ENCODE measurements at places on chromosomes 13 and 19.

- peak; percentile 37 for DNase-seq
Measured at GRCh38 chr13:97223711-97224541, 1.8 kb downstream of the MBNL2 start.

DNA sequence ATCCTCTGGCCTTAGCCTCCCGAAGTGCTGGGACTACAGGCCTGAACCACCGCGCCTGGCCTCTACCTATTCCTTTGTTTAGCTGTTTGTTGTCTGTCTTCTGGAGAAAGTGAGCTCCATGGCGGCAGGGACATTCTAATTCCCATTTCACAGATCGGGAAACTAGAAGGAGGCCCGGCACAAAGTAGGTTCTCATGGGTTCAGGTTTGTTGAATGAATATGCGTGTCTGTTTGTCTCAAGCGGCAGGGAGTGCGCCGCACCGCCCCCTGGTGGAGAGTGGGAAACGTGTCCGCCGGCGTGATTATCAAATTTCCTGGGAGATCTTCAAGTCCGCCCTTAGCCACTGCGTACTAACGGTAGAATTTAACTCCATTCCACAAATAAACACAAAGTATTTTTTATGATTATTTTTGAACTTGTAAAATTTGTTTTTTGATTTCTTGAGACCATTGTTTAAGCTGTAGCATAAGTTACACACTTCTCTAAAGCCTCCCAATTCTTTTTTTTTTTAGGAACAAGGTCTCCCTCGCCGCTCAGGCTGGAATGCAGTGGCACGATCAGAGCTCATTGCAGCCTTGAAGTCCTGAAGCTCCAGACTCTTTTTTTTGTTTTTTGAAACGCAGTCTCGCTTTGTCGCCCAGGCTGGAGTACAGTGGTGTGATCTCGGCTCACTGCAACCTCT lies 8.9 kb upstream of the CCDC9 start:
- DNase-seq = peak; percentile 91

- peak; percentile 80 for DNase-seq
Measured at GRCh38 chr19:47032171-47032811, 12.7 kb downstream of the NPAS1 start.

DNA sequence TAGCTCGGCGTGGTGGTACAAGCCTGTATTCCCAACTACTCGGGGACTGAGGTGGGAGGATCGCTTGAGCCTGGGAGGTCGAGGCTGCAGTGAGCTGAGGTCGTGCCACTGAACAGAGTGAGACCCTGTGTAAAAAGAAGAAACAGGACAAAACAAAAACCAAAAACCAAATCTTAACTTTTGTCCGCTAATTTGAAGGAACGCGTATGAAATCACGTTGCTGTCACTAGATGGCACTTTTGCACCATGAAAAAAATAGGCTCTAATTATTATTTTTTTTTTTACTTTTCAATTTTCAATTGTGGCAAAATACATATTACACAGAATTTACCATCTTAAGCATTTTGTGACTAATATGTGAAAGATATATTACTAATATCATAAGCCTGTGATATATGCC lies 17.6 kb upstream of the ZNF835 start:
- no peak for DNase-seq

DNA sequence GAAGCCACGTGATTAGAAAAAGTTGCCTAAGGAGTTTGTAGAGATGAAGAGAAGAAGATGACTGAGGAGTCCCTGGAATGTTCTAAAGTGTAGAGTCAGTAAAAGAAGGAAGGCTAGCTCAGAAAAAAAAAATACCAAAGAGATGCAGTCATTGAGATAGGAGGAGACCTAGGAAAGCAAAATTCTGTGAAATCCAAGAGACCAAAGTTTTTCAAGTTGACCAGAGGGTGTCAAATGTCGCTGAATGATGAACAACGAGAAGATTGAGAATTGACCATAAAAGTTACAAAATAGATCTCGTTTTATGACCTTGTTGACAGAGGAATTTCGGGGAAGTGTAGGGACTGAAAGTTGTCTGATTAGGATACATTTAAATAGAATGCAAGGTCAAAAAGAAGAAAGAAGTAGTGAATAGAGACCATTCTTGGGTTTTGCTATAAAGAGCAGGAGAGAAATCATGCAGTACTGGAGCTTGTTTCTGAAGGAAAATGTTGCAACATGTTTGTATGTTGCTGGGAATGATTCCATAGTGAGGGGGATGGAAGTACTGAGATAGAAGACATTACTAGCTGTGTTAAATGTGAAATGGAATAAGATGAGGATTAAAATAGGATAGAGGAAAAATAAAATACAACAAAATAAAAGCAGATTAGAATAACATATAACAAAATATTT lies 30.2 kb upstream of the HTR2A start:
- no peak for DNase-seq

GRCh38 chr19:35777086-35777841 lies 1.9 kb downstream of the ARHGAP33 start:
- no peak for DNase-seq

- no peak for DNase-seq
Measured at GRCh38 chr13:33794576-33794975, 23.4 kb upstream of the RFC3 start.

DNA sequence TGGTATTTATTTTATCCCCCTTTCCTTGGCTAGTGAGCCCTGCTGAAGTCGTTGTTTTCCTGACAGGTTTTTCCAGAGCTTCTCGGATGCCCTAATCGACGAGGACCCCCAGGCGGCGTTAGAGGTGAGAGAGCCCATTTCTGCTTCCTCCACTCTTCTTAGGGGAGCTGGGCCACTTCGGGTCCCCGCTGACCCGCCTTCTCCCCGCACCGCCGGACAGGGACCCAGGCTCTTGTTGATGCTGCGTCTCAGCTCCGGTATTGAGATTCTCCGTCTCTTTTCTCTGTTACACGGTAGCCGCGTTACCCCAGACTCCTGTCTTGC lies 306 bp downstream of the SUGT1 start:
- no peak for DNase-seq

GRCh38 chr13:45691251-45691650 lies 10.9 kb upstream of the CBY2 start:
- DNase-seq = no peak

DNA sequence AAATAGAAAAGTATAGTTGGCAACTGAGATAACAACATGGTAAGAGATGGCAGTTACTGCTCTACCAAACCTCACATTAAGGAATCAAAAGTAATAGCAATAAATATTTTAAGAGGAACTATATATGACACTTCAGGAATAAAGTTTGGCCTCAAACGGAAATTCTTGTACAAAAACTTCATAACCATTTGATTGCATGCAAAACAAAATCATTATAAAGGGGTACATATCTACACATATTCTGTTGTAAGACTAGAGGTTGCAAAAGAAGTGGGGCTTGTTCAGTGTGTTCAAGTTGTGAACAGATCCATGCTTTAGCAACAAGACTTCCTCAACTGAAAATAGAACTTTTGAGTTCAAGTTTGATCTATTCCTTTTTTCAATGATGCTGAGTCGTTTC lies 133.5 kb upstream of the MIR17HG start:
- no peak for DNase-seq

- DNase-seq = peak; percentile 12
Measured at GRCh38 chr13:77714119-77714755, 16.8 kb downstream of the SLAIN1 start.

DNA sequence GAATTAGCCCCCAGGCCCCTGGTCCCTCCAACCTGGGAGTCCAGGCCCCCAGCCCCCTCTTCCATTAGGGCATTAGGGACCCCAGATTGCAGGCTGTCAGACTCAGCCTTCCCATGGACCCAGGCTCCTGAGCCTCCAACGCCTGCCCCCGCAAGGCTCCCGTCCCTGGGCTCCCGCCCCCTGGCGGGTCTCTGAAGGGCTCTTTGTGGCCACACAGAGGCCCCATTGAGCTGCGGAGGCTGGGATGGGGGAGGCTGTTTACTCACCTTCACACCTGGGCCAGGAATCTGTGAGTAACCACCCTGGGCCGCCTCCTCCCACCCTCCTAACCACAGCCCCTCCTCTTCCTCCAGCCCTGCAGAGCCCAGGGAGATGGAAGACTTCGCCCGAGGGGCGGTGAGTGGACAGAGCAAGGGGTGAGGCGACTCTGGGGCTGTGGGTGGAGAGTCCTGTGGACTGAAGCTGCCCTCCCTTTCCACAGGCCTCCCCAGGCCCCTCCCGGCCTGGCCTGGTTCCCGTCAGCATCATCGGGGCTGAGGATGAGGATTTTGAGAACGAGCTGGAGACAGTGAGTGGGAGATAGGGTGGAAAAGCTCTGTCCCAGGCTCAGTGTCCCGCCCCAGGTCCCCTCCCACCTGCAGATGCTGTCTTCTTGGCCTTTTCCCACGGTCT lies 4.9 kb downstream of the ARHGEF1 start:
- DNase-seq = peak; percentile 94

- DNase-seq = no peak
Measured at GRCh38 chr13:78497702-78498355, 105.5 kb downstream of the POU4F1 start.

- DNase-seq = no peak
Measured at GRCh38 chr13:38409771-38410170, 60.1 kb downstream of the UFM1 start.

DNA sequence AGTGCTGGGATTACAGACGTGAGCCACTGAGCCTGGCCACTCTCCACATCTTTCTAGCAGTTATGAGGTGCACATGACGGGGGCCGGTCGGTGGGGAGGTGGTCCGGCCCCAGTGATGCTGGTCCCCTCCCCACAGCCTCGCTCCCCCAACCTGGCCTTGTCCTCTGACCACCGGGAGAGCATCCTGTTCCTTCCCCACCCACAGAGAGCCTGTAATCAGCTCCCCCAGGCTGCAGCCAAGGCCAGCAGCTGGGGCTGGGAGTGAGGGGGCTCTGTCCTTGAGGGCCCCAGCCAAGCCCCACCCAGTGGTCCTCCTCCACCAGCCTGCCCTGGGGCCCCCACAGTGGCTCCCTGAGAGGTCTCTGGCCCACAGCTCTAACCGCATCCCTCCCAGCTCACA lies 3.0 kb upstream of the INSL3 start:
- no peak for DNase-seq

GRCh38 chr13:71939186-71939585 lies 72.2 kb upstream of the DACH1 start:
- no peak for DNase-seq

- no peak for DNase-seq
Measured at GRCh38 chr13:49638030-49638743, 9.9 kb downstream of the ARL11 start.

GRCh38 chr13:95740979-95741320 lies 64.0 kb downstream of the DNAJC3 start:
- DNase-seq = no peak

DNA sequence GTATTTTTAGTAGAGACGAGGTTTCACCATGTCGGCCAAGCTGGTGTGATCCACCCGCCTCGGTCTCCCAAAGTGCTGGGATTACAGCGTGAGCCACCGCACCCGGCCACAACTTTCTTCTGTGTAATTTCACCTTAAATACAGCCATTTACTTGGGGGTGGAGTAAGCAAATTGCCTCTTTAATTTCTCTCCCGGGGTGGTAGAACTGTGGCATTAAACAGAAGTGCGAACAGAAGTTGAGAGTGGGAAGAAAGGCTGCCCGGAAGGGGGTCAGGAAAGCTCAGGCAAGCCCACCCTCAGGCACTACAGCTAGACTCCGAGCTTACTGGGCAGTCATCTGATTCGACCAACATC lies 475 bp upstream of the DNAJC15 start:
- no peak for DNase-seq

DNA sequence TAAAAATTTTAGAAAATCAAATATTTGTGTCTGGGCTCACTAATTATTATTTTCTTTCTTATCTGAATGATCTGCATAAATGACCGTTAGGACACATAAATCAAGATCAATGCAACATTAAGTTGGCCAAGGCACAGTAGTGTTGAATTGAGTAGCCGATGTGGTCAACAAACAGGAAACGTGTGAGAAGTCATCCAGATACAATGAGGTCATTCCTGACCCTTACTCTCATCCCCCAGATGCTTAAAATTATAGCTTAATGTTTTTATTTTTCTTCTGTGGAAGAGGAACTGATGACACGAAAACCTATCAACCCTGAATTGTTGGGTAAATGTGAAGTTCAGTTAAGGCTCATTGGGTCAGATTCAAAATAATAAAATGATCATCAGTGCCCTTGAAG lies 222.9 kb downstream of the RFC3 start:
- no peak for DNase-seq

DNA sequence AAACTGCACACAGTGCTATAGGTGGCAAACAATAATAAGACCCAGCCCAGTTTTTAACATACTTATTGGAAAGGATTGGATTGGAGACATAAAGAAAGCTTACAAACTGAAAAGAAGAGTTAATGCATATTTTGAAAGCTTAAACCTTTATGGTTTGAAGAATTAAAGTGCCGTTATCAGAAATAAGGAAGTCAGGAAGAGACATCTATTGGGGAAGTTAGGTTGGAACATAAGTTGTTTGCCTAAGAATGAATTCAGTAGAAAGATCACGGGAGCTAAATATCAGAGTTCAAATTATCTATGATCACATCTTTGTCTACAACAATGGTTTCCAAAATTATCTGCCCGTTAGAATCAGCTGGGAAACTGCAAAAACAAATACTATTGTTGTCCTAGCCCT lies 767.9 kb downstream of the PCDH9 start:
- DNase-seq = no peak

GRCh38 chr13:90835826-90836225 lies 511.7 kb upstream of the MIR17HG start:
- no peak for DNase-seq

- no peak for DNase-seq
Measured at GRCh38 chr19:49212016-49212701, 54.6 kb downstream of the TRPM4 start.

GRCh38 chr19:45215391-45216191 lies 29.6 kb downstream of the EXOC3L2 start:
- DNase-seq = no peak
